ENCODE measurements at places on chromosomes 2 and 18.

DNA sequence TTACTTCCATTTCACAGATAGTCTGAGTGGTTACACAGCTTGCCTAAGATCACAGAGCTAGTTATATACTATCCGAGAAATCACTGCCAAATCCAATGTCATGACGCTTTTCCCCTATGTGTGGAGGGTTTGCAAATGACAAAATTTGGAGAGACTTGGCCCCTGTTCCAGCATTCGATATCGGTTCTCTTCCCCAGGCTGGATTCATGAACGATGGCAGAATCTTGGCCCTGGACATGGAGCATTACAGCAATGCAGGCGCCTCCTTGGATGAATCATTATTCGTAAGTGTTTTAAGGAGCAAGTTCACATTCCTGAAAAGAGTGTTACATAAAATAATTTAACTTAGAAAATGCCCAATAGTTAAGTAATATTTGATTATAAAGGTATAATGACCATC is 55.1 kb downstream of the AOX1 start:
- peaks cover 4% of the 10 kb centered on the region for H3K27me3 ChIP-seq
- no peaks in the 10 kb centered on the region for H3K36me3 ChIP-seq

DNA sequence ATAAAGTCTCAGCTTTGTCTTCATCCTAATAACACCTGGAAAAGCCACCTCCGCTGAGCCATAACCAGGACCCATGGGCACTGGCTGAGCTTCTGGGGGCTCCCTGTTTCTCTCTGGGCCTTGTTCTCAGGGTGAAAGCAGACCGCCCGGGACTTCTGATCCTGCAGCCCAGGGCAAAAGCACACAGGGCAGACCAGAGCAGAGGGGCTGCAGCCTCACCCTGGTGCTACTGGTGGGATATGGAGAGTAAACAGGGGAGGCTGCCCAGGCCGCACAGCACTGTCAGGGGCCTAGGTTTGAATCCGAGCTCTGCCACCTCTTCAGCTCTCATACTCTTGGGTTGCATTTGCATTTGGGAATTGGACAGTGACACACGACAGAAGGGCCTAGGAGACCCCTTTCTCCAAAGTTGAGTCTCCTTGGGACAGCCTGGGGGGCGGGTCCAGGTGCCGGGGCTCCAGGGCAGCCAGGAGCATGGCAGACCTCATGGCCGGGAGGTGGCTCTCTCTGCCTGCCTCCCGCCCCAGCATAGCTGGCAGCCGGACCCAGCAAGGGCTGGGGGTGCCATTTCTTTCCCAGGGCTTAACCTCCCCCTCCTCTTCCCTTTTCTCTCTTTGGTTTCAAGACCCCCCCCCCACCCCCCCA is 164.9 kb downstream of the INHBB start:
- H3K27me3 ChIP-seq, result peaks cover 73% of the 10 kb centered on the region
- no peak overlapping the region for H3K27ac ChIP-seq
- H3K36me3 ChIP-seq, result no peaks in the 10 kb centered on the region
- no peak for DNase-seq
- H3K4me1 ChIP-seq, result no peaks in the 10 kb centered on the region

DNA sequence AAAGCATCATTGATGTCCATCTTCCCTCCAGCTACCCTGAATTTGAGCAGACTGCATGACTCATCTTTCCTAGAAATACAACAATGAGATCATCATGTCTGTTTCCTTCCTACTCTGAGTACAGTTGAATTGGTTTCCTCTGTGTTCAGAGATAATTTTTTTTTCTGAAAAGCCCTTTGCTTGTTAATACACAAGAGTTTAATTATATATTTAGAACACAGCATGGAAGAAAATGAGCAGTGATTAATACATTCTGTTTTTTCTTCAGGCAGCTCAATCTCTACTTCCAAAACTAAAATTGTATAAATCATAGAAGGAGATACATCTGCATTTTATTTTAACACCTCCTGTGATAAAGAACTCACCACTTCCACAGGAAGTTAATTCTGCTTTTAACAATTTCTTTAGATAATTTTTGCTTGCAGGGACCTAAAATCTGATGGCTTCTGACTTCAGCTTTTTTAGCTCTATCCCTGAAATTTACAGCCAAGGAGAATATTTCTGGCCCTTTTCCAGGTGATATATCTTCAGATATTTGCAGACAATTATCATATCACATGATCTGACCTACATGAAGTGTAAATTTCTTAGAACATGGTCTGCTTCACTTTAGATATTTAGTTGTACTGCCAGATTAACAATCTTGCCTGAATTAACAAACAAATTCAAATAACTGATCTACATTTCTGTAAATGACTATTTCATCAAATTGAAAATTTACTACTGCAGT is 249.0 kb downstream of the TRIB2 start:
- no peak overlapping the region for H3K27ac ChIP-seq
- no peak overlapping the region for H3K4me3 ChIP-seq
- peaks cover 8% of the 10 kb centered on the region for H3K4me1 ChIP-seq
- no peak for DNase-seq
- H3K36me3 ChIP-seq, result no peaks in the 10 kb centered on the region
- no peaks in the 10 kb centered on the region for H3K27me3 ChIP-seq

DNA sequence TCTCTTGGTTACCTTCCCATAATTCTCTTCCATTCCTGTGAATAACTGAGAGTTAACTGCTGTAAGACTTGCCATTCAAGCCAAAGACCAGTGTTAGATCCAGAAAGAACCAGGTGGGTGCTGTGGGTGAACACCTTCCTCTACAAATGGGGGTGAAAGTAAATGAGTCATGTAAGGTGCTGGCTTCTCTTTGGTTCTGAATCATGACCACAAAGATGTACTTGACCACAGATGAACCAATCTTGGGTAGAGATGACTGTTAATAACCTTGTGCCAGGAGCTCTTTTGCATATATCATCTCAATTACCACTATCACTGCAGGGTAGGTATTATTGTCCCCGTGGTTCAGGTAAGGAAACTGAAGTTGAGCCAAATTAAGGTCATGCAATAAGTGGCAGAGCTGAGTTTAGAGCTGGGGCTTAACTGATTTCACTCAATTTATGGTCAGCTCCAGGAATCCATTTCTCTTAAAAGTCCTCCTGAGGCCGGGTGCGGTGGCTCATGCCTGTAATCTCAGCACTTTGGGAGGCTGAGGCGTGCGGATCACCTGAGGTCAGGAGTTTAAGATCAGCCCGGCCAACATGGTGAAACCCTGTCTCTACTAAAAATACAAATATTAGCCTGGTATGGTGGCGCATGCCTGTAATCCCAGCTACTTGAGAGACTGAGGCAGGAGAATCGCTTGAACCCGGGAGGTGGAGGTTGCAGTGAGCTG is 244.9 kb upstream of the CXCR4 start:
- peaks cover 7% of the 10 kb centered on the region for H3K36me3 ChIP-seq
- no peak for DNase-seq
- H3K27ac ChIP-seq, result no peak overlapping the region
- H3K4me1 ChIP-seq, result peaks cover 16% of the 10 kb centered on the region
- H3K4me3 ChIP-seq, result no peak overlapping the region

- no peak overlapping the region for H3K27ac ChIP-seq
- DNase-seq, result no peak
- H3K4me3 ChIP-seq, result no peak overlapping the region
- H3K4me1 ChIP-seq, result no peaks in the 10 kb centered on the region
These were observed 1328.7 kb upstream of the NXPH2 start for GRCh38 chr2:140108706-140109475.

- H3K36me3 ChIP-seq, result no peaks in the 10 kb centered on the region
- no peak for DNase-seq
- H3K27me3 ChIP-seq, result no peaks in the 10 kb centered on the region
These were observed 605.2 kb upstream of the LRRTM4 start for GRCh38 chr2:78127424-78127823.

- no peak overlapping the region for H3K27ac ChIP-seq
- no peak overlapping the region for H3K4me3 ChIP-seq
- peaks cover 14% of the 10 kb centered on the region for H3K4me1 ChIP-seq
- peaks cover 3% of the 10 kb centered on the region for H3K27me3 ChIP-seq
- no peak for DNase-seq
These were observed 108.7 kb upstream of the ALPP start for GRCh38 chr2:232269867-232270266.

DNA sequence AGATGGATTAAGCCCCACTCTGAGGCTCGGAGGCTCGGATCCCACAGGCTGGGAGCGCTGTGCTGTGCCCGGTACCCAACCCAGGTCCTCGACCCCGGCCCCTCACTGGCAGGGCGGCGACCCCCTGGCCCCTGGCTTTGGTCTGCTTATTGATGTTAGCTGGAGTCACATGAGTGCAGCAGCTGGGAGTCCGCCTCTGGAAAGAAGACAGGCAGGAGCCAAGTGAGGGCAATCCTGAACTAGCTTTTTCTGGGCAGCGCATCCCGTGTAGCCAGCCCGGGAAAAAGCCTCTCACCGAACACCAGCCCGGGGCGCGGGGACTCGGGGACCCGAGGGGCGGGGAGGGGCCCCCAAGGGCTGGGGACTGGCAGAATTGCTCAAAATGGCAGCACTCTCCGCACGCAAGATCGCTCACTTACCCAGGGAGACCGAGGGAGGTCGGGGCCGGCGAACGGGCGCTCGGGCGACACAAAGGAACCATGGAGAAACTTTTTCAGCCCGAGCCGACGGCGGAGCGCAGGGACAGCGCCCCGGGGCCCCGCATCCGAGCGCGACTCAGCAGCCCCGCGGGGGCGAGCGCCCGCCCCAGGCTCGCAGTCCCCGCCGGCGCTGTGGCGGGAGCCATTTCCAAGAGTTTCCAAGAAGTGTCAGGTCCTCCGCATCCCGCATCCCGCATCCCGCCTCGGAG is 567 bp downstream of the TMEM200C start:
- peak overlapping the region; percentile 87 for H3K4me3 ChIP-seq
- peak; percentile 74 for DNase-seq
- peak overlapping the region; percentile 96 for H3K27ac ChIP-seq
- H3K36me3 ChIP-seq, result peaks cover 21% of the 10 kb centered on the region
- H3K4me1 ChIP-seq, result peaks cover 65% of the 10 kb centered on the region
- H3K27me3 ChIP-seq, result peaks cover 12% of the 10 kb centered on the region

- H3K27ac ChIP-seq, result no peak overlapping the region
- no peaks in the 10 kb centered on the region for H3K4me1 ChIP-seq
- no peak for DNase-seq
These were observed 1674.1 kb upstream of the TMEFF2 start for GRCh38 chr2:193868833-193869232.

- H3K4me3 ChIP-seq, result no peak overlapping the region
- no peak for DNase-seq
- H3K4me1 ChIP-seq, result no peaks in the 10 kb centered on the region
- H3K27ac ChIP-seq, result no peak overlapping the region
These were observed 94.2 kb upstream of the DLX2 start for GRCh38 chr2:172196768-172197431.

DNA sequence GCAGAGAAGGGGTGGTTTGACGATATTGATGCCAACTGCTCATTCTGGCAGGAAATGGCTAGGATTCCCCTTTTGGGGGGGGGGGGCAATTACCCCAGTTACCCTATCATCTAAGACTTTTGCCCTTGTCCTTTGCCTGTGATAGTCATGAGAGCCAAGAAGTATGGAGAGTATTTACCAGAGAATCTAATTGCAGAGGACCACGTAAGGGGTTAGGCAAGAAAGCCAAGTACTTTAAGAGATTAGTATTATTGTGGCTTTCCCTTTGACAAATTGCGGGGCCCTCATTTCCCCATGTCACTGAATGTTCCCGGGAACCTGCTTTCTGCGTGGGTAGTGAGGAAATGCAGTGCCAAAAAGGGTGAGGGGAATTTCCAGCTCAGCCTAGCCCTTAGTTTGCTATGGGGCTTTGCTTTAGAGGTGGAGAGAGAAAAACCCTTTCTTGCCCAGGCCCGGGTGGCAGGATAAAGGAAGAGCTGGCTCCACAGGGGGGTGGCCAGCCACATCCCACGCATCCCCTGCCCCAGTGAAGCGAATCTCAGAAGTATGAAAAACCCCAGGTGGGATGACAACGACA is 1.5 kb downstream of the AQP4 start:
- no peak for DNase-seq
- H3K36me3 ChIP-seq, result no peaks in the 10 kb centered on the region
- peaks cover 50% of the 10 kb centered on the region for H3K27me3 ChIP-seq
- H3K27ac ChIP-seq, result no peak overlapping the region

DNA sequence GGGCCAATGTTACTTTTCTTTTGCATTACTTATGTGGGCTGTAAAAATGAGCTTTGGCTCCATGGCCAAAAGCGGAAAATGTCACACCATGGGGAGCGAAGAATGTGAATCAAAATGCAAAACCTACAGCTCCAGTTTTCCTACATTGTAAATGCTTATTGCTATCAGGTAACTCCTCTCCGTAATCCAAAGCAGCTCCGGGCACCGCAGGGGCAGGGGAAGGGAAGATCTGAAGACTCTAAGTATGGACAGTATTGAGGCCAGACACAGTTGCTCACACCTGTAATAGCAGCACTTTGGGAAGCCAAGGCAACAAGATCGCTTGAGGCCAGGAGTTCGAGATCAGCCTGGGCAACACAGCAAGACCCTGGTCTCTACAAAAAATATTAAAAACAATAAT is 7.1 kb upstream of the AGFG1 start:
- no peaks in the 10 kb centered on the region for H3K4me1 ChIP-seq
- no peaks in the 10 kb centered on the region for H3K36me3 ChIP-seq
- peaks cover 10% of the 10 kb centered on the region for H3K27me3 ChIP-seq
- H3K27ac ChIP-seq, result no peak overlapping the region

- no peak overlapping the region for H3K27ac ChIP-seq
- peaks cover 48% of the 10 kb centered on the region for H3K4me1 ChIP-seq
- H3K27me3 ChIP-seq, result peaks cover 11% of the 10 kb centered on the region
- H3K4me3 ChIP-seq, result no peak overlapping the region
- H3K36me3 ChIP-seq, result peaks cover 4% of the 10 kb centered on the region
- DNase-seq, result no peak
These were observed 38.0 kb downstream of the RNF152 start for GRCh38 chr18:61854578-61855448.

- no peak for DNase-seq
- no peaks in the 10 kb centered on the region for H3K27me3 ChIP-seq
- H3K36me3 ChIP-seq, result peaks cover 36% of the 10 kb centered on the region
These were observed 6.5 kb upstream of the TMEM182 start for GRCh38 chr2:102755284-102755683.

Data from nephron progenitor cell (in vitro differentiated cells).